Chondrocyte (in vitro differentiated cells): ENCODE measurements at places on chromosomes 16 and 17. TPM values are rescaled to one million over a fixed set of nuclear protein-coding genes. Genes with fewer than 3 reads are reported as not detected.

- peaks cover 27% of the 10 kb centered on the region for H3K4me1 ChIP-seq
- H3K4me3 ChIP-seq = peak overlapping the region; percentile 92
Measured at GRCh38 chr17:2042390-2042847, 597 bp downstream of the OVCA2 start.

DNA sequence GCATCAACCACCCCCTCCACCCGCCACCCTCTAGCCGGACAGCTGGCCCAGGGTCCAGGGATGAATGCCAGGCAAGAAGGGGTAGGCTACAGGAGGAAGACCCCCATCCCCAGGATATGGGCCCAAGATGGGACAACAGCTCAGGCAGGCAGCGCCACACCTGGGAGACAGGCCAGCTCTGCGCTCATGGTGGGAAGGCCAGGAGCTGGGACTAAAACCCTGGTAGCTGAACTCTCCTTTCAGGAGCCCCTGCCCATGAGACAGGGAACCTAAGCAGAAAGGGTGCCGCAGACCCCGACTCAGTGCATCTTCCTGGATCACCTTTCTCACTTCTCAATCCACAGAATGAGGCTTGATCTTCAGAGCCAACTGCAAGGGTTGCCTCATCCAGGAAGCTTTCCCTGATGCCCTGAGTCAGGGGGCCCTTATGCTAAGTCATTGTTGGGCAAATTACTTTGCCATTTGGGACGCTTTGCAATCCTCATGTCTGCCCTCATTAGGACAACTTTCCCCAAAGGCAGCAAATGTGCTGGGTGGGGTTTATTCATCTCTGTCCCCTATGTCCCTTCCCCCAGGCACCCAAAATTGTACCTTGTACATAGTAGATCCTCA, 9.0 kb downstream of the ZDHHC1 start:
- peaks cover 4% of the 10 kb centered on the region for H3K36me3 ChIP-seq
- DNase-seq = no peak
- H3K27ac ChIP-seq = peak overlapping the region; percentile 74
- H3K4me1 ChIP-seq = peaks cover 16% of the 10 kb centered on the region
- no peak overlapping the region for H3K4me3 ChIP-seq
- H3K27me3 ChIP-seq = no peaks in the 10 kb centered on the region

DNA sequence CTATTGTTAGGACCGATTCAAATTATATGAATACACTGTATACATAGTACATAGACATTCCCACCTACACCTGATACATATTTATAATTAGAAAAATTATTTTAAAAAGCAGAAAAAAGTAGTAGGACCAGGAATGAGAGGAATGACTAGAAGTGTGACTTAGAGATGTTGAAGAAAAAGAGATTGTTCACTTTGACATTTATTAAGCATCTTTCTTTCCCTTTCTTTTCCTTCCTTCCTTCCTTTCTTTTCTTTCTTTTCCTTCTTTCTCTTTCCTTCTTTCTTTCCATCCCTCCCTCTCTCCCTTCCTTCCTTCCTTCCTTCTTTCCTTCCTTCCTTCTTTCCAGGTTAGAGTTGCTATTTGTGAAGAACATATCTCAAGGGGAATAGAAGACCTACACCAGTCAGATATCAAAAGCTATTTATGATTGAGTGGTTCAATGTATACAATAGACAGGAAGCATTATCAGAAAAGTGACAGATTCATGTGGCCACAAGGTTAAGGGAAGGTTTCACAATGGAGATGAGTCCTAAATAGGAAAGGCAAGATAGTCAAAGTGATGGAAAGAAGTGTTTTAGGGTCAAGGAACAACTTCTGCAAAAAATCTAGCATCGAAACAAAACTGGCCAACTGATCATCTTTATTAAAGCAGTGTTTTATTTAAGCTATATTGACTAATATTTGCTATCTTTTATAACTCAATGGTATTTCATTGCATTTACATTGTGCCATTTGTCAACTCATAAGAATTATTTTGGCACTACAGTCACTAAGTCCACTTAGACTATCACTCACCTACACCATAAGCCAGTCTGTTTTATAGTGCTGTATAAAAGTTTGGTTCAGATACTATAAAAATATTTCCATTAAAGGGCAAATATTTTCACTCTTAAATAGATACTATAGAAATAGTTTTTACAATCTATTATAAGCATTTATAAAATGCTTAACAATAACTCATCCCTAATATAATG, 54.1 kb upstream of the NACA2 start:
- DNase-seq = no peak
- no peaks in the 10 kb centered on the region for H3K27me3 ChIP-seq
- no peak overlapping the region for H3K4me3 ChIP-seq

GRCh38 chr16:57817680-57818079, 15.4 kb upstream of the KIFC3 start:
- H3K36me3 ChIP-seq = no peaks in the 10 kb centered on the region
- H3K4me1 ChIP-seq = peaks cover 15% of the 10 kb centered on the region
- H3K27ac ChIP-seq = no peak overlapping the region
- no peaks in the 10 kb centered on the region for H3K27me3 ChIP-seq
- DNase-seq = no peak
- no peak overlapping the region for H3K4me3 ChIP-seq

DNA sequence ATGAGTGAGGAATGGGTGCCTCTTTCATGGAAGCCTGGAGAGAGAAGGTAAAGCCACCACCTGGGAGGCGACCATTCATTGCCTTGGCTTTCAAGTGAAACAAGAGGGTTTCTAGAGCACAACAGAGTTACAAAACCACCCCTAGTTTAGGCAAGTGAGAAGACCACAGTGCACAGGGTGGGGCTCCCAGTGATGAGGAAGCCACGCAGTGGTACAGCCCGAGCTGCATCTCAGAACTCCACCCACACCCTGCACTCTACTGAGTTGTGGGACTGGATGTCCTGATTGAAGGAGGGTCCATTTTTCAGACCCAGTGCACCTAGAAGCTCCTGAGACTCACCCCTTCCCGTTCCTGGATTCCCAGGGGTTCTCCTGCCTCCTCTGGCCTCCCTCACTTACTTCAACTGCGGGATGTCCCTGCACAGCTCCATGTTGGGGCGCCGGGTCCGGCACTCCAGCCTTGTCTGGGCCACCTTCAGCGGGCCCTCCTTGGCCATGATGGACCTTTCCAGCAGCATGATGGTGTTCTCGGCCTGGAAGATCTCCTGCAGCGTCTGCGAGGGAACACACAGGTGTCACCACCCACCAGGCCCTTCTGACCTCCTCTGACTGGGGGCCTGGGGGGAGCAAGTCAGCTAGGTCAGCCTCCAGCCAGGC, 55.1 kb upstream of the EMP2 start:
- H3K27ac ChIP-seq = no peak overlapping the region
- H3K4me1 ChIP-seq = no peaks in the 10 kb centered on the region
- DNase-seq = no peak
- no peak overlapping the region for H3K4me3 ChIP-seq

DNA sequence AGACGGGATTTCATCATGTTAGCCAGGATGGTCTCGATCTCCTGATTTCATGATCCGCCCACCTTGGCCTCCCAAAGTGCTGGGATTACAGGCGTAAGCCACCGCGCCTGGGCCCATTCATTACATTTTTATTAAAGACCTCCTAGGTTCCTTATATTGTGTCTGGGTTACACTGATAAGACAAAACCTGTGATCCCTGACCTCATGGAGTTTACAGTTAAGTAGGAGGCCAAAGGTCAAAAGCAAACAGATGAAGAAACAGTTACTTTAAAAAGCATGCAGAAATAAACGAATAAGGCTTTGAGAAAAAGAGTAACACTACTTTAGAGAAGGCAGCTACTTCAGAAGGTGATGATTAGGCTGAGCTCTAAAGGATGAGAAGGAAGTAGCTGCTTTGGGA, 14.9 kb upstream of the HLF start:
- no peak overlapping the region for H3K27ac ChIP-seq
- no peaks in the 10 kb centered on the region for H3K36me3 ChIP-seq
- H3K4me3 ChIP-seq = no peak overlapping the region
- peaks cover 34% of the 10 kb centered on the region for H3K27me3 ChIP-seq
- no peak for DNase-seq

- no peak overlapping the region for H3K27ac ChIP-seq
- H3K4me1 ChIP-seq = no peaks in the 10 kb centered on the region
- no peaks in the 10 kb centered on the region for H3K27me3 ChIP-seq
- no peaks in the 10 kb centered on the region for H3K36me3 ChIP-seq
- H3K4me3 ChIP-seq = no peak overlapping the region
- DNase-seq = peak; percentile 61
Measured at GRCh38 chr16:56346131-56346890, 79.0 kb downstream of the AMFR start.

- no peak overlapping the region for H3K27ac ChIP-seq
- no peaks in the 10 kb centered on the region for H3K27me3 ChIP-seq
- no peak for DNase-seq
- no peaks in the 10 kb centered on the region for H3K36me3 ChIP-seq
- no peak overlapping the region for H3K4me3 ChIP-seq
Measured at GRCh38 chr16:76622876-76623275, 345.7 kb downstream of the CNTNAP4 start.

DNA sequence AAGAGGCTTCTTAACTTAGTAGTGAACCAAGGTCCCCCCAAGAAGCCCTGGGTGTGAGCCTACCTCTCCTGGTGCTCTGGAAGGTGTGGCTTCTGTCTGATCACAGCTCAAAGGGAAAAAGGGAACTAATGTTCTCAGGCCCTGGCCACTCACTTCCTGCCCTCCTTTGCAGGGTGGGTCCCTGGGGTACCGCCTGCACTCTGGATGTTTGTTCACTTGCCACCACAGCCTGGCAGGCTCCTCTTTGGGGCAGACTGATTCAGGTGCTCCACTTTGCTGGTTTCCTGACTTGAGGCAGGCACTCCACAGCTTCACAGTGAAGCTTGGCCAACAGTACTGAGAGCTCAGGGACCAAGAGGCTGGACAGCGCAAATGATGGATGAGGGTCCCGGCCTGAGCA, 5.9 kb upstream of the MYO15A start:
- DNase-seq = no peak
- peaks cover 8% of the 10 kb centered on the region for H3K36me3 ChIP-seq
- H3K4me1 ChIP-seq = no peaks in the 10 kb centered on the region
- no peak overlapping the region for H3K4me3 ChIP-seq

DNA sequence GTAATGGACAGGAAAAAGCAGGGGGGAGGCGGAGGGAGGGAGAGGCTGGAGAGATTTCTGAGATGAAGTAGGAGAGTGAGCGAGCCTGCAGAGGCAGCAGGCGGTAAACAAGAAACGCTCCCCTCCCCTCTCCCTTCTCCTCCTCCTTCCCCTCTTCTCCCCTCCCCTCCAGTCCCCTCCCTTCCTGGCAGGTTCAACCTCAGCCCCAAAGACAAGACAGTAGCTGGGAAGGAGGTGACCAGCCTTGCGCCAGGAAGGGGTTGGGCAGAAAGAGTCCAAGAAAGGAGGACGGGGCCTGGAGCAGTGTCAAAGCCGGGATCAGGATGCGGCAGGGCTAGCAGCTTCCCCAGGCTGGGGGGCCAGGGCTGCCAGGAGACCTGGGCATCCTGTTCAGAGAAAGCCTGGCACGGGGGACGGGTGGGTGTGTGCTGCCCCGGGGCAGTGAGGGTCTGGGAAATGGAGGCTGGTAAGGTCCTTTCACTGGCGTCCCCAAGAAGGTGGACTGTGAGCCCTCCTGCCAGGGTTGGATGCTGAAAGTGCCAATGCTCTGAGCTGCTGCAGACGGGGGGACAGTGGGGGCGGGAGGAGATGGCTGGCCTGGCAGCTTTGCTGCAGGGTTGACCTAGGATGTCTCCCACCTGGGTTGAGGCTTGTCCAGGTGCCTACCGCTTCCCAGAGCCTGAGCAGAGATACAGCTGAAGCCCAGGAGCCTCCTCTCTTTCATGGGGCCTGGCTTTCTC, 261.6 kb upstream of the TNRC6C start:
- peaks cover 4% of the 10 kb centered on the region for H3K4me1 ChIP-seq
- H3K4me3 ChIP-seq = no peak overlapping the region
- peaks cover 68% of the 10 kb centered on the region for H3K27me3 ChIP-seq
- no peaks in the 10 kb centered on the region for H3K36me3 ChIP-seq
- H3K27ac ChIP-seq = no peak overlapping the region

GRCh38 chr16:78269256-78269655, 169.8 kb downstream of the WWOX start:
- H3K27ac ChIP-seq = no peak overlapping the region
- H3K4me3 ChIP-seq = no peak overlapping the region
- no peaks in the 10 kb centered on the region for H3K4me1 ChIP-seq
- DNase-seq = no peak

DNA sequence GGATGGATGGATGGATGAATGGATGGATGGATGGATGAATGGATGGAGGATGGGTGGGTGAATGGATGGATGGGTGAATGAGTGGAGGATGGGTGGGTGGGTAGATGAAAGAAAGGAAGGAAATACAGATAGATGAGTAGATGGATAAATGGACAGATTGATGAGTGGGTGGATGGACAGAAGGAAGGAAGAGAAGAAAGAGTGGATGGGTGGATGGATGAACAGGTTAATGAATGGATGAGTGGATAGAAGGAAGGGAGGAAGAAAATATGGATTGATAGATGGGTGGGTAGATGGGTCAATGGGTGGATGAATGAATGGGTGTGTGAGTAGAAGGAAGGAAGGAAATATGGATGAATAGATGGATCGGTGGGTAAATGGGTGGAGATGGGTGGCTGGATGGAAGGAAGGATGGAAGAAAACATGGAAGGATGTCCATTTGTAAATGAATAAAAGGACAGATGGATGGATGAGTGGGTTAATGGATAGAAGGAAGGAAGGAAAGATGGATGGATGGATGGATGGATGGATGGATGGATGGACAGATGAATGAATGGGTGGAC, 97.3 kb upstream of the TNRC6C start:
- H3K4me3 ChIP-seq = no peak overlapping the region
- H3K27me3 ChIP-seq = peaks cover 51% of the 10 kb centered on the region
- H3K4me1 ChIP-seq = peaks cover 8% of the 10 kb centered on the region
- DNase-seq = no peak
- no peak overlapping the region for H3K27ac ChIP-seq
- H3K36me3 ChIP-seq = no peaks in the 10 kb centered on the region

DNA sequence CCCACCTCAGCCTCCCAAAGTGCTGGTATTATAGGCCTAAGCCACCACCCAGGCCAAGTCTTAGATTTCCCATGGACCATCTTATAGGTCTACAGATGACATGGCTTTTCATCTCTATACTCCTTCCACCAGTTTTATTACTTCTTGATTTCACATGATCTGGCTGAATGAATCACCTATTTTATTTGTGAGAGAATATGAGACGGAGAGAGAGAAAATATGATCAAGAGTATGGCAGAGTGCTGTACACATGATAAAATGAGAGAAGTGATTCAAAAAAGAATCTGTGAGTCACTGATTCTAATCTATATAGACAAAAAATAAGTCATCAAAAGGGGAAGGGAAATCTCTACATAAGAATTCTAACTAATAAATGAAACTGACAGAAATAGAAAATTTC, 13.7 kb downstream of the ACSM1 start:
- no peaks in the 10 kb centered on the region for H3K4me1 ChIP-seq
- H3K27me3 ChIP-seq = peaks cover 6% of the 10 kb centered on the region
- H3K4me3 ChIP-seq = no peak overlapping the region
- no peak for DNase-seq
- peaks cover 2% of the 10 kb centered on the region for H3K36me3 ChIP-seq
- H3K27ac ChIP-seq = no peak overlapping the region

GRCh38 chr17:4607773-4608187, 23.5 kb downstream of the SMTNL2 start:
- no peak for DNase-seq
- peak overlapping the region; percentile 89 for H3K27ac ChIP-seq

- H3K4me3 ChIP-seq = no peak overlapping the region
- H3K27me3 ChIP-seq = no peaks in the 10 kb centered on the region
- no peak overlapping the region for H3K27ac ChIP-seq
- DNase-seq = no peak
Measured at GRCh38 chr16:26070302-26071100, 378.7 kb downstream of the HS3ST4 start.

The ATP6V0C gene
- 168 to 200 TPM (median 197 TPM) in 3 replicates for total RNA-seq

The CDH13 gene
- total RNA-seq = 28.1 to 49.3 TPM (median 45.1 TPM) in 3 replicates

The KRTAP4-5 gene
- not detected in 3 replicates for total RNA-seq

The CYLD gene
- total RNA-seq = 30.3 to 35.8 TPM (median 33.4 TPM) in 3 replicates

The CD300LB gene
- not detected in 3 replicates for total RNA-seq

The CCL16 gene
- not detected in 3 replicates for total RNA-seq

The RNF43 gene
- total RNA-seq = 0.10 to 0.46 TPM (median 0.15 TPM) in 3 replicates

The METRN gene
- total RNA-seq = 50.7 to 62.3 TPM (median 58.5 TPM) in 3 replicates

The IKZF3 gene
- total RNA-seq = not detected in 3 replicates

The FBXO39 gene
- total RNA-seq = not detected in 3 replicates
